Stimulated activated CD8-positive, alpha-beta memory T cell treated with anti-CD3 and anti-CD28 coated beads, Interleukin-2, amount 100 ng/mL, for 1 hour (primary cell): ENCODE measurements at places on chromosomes 3 and 15.

DNA sequence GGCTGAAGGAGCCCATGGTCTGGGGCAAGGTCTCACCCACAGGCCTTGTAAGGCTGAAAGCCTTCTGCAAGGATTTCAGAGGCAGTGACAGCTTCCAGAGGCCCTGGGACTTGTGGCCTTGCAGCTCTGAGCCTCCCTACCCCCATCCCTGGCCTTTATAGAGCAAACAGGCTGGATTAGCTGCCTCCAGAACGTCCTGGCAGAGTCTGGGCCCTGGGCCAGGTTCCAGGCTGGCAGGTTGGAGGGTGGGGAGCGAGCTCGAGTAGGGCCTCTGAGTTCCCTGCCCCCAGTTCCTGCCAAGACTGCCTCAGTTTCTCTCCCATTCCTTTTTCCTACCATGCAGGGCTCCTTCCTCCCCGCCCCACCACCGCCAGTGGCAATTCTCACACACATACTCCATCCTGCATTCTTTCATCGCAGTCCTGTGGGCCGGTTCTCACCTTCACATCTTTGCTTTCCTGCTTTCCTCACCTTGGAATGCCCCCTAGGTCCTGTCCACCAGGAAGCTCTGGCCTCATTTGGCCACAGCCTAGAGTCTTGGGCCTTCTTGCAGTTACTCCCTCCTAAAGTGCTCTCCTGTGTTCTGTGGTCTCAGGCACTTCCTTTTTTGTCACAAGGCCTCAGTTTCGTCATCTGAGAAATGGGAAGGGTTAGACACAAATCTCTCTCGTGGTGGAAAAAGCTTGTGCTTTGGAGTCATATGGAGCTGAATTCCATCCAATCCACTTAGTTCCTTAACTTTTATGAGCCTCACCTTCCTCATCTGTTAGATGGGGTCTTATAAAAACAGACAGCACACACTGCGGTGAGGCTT lies 2.7 kb downstream of the LMAN1L start:
- DNase-seq: no peak

- DNase-seq: no peak
These were observed 52.4 kb upstream of the SELENOK start for GRCh38 chr3:53944028-53944427.

GRCh38 chr3:38163117-38163840 lies 2.1 kb upstream of the OXSR1 start:
- DNase-seq: no peak

DNA sequence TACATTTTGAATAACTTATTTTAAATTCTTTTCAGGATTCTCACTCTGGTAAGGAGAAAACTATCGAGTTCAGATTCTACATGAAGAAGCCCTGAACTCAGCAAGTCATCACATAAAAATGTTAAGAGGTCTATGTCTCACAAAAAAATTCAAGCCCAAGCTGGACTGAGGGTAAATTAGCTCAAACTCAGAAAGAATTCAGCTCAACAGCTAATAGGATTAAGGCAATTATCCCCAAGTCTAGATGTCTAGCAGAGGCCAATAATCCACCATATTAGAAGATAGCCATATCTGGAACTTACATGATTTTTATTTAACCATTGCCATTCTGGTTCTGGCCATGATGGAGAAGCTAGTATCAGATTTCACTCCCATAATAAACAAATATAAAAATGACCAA lies 909.7 kb downstream of the PLOD2 start:
- no peak for DNase-seq

GRCh38 chr15:80550219-80550907 lies 144.7 kb upstream of the ABHD17C start:
- no peak for DNase-seq
